ENCODE measurements at places on chromosomes 4 and X.

DNA sequence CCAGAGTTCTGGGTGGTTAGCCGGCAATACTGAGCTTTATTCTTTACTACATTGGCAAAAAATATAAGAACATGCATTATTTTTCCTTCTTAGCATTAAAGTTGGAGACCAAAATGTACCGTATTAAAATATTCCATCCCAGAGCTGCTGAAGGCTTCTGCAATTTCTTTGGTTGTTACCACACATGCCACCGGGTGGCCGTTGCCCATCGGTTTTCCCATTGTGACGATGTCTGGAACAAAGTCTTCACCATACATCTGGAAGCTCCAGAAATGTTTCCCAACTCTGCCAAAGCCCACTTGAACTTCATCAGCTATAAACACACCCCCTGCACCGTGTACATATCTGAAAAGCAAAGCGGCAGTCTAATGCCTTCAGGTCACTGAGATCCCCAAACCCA is 13.7 kb downstream of the ETNPPL start:
- no peak for DNase-seq

GRCh38 chr4:10728016-10728415 is 43.4 kb upstream of the CLNK start:
- DNase-seq = no peak

DNA sequence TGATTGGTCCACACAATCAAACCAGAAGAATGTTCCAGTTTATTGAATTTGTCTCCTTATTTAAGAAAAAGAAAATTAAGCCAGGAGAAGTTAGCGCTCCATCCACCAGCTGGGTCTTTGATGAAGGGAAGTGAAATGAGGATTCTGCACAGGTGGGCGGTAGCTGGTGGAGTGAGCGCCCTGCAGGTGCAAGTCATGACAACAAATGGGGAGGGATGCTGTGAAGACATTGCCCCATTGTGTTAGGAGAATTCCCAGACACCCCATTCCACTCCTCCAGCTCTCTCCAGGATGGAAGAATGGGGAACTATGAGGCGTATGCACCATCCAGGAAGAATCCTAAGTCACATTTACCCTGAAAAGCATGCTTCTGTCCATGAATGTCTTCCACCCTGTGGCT is 22.9 kb downstream of the PLRG1 start:
- DNase-seq = no peak

- no peak for DNase-seq
Measured at GRCh38 chrX:27162496-27162895, 300.6 kb downstream of the PPP4R3C start.

- DNase-seq = no peak
Measured at GRCh38 chr4:147842573-147842972, 110.7 kb downstream of the ARHGAP10 start.

DNA sequence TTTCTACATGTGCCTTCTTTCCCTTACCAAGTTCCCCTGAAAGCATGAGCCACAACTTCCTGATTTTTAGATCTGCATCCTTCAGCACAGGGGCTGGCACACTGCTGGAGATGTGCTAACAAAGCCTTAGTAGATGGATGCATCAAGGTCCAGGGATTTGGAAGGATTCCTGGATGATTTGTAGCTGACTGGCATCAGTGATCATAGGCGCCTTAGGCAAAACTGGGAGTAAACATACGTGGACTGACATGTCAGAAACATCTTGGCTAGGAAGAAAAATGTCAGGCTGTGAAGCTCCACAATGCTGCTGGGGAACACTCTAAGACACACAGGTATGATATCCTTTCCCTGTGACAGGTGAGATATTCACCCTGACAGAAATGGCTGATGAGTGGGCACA is 156.4 kb downstream of the AMELX start:
- no peak for DNase-seq

DNA sequence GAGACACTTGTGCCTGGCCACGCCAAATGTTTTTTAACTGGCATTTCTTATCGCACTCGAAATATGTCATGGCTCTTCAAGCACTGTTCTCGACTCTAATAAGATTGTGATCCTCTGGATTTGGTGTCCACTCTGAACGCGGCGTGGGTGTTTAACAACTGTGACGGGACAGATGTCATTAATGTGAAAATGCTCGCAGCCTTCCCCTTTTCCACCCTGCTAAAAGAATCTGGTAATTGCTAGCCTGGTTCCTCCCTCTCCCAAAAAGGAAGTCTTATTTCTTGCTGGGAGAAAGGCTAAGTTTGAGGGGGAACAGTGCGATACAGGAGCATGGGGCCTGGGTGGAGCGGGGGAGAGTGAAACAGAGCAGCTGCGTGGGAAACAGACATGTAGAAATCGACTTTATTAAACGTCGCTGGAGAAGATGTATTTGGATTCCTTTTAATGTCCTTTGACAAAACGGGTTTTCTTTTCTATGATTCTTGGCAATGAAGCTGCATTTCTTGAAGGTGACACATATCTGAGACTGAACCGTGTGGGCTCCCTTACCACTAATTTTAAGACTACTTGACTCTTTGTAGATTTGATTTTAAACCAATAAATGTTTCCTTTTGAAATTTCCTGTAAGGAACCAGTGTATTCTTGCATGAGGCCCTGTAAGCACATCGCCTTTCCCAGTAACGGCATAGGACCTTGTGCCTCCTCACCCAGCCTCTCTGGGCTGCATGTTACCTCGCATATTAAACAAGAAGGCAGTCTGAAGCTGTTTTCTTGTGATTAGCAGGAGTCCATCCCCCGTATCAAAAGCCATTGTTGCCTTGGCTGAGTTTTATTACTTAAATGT is 17.8 kb downstream of the TBC1D1 start:
- DNase-seq = no peak

- DNase-seq = no peak
Measured at GRCh38 chr4:28621591-28621990, 1761.0 kb downstream of the STIM2 start.

DNA sequence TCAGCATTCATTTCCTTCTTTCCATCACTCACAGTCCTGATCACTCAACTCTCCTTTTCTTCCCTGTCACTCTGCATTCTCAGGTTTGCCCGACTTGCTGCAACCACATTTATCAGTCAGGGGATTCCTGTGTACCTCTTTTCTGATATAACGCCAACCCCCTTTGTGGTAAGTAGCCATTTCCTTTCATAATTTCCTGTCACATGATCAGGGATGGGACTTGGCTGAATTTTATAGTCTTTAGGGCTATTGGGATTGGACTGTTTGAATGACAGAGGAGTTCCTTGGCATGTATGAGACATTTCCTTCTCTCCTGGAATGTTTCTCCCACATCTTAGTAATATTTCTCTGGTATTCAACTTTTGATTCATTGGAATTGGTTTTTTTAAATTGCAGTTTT is 11.0 kb downstream of the PGM2 start:
- no peak for DNase-seq
